ENCODE measurements at places on chromosomes 13 and 19.
A peak's percentile ranks its signal among the peaks of the same experiment; 100 is the strongest.

- no peak for DNase-seq
These were observed 2.4 kb downstream of the SLC8A2 start for GRCh38 chr19:47469363-47469700.

- no peak for DNase-seq
These were observed 487 bp downstream of the FLT1 start for GRCh38 chr13:28494504-28494777.

- DNase-seq = no peak
These were observed 127.5 kb downstream of the KLF12 start for GRCh38 chr13:74006666-74007065.

DNA sequence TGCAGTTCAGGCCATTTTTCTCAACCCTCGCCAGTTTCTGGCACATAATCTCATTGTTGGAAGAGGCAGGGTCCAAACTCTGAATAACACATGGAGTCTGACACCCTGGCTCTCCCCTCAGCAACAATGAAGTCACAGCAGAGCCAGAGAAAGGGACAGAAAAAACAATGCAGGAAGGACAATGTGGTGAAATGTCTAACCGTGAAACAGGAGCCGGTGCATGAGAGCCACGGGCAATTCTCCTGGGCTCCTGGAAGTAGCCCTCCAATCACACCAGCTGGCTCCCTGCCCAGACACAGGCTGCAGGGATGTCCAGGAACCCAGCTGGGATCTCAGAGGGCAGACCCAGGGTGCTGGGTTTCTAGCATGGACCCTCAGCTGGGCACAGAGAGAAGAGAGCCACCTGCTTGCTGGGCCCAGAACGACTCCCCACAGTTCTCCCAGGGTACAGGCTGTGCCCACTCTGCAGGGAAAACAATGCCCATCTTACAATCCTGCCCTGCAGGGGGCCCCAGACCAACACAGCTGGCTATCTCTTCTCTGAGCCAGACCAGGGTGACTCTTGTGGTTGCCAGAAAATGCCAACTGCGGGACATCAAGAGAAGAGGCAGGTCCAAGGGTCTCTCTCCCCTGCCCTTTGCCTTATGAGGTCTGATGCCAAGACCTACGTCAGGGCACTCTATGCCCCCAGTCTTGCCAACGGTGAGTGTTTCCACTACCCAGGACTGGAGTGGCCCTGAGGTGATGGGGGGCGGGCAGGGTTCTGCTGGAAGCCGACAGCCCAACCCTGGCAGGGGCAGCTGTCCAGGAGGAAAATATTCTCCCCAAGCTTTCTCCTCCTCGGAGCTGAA lies 64.5 kb downstream of the CEBPG start:
- no peak for DNase-seq

- DNase-seq = no peak
These were observed 605 bp upstream of the CDK8 start for GRCh38 chr13:26253262-26253786.

DNA sequence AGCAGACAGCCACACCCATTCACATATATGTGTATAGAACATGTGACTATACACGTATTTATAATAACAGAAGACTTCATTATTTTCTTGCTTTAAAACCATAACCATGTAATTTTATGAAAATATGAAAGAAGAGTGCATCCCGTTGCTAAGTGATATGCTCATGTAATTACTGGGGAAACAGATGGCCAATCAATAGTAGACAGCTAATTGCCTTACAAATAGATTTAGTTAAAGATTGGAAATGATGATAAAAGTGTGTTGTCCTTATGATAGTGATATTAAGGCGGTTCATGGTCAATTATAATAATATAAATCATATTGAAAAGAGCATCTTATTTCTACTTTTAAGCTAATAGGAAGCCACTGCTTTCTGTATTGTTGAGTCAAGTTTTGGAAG lies 95.9 kb downstream of the RFC3 start:
- no peak for DNase-seq

DNA sequence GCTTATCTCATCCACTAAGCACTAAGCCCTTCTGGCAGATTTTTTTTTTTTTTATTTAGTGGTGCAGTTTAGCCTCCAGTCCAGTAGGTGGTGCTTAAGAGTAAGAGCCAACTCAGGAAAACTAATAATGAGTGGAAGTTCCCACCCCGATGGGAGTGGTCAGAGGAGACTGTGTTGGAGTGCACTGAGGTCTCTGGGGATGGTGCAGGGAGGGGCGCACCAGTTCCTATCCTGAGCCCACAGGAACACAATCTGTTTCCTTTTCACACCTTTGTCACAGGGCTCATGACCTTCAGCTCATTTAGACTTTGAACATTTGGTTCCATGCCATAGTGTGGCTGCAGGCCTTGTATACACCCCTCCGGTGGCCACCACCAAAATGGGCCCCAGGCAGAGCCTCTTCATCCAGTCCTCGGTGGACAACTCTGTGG lies 367.4 kb downstream of the SPRY2 start:
- no peak for DNase-seq

- DNase-seq = no peak
These were observed 46.4 kb downstream of the N4BP2L1 start for GRCh38 chr13:32381539-32381938.

DNA sequence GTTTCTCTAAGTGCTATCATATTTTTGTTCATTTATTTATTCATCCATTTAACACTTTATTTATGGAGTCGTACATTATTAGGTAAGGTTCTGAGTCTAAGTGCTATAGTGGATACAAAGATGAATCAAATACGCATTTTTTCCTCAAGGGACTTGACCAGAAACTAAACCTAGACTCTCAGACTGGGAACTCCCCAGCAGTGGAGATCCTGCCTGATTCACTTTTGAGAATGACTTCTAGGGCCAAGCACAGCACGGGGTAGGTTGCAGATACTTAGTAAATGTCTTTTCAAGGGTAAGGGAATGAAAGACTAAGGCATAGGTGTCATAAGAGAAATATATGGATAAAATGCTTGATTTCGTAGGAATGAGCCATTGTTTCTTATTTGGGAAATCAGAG lies 7.2 kb downstream of the DNAJC15 start:
- no peak for DNase-seq

GRCh38 chr19:39277598-39277997 lies 9.4 kb downstream of the IFNL2 start:
- no peak for DNase-seq

DNA sequence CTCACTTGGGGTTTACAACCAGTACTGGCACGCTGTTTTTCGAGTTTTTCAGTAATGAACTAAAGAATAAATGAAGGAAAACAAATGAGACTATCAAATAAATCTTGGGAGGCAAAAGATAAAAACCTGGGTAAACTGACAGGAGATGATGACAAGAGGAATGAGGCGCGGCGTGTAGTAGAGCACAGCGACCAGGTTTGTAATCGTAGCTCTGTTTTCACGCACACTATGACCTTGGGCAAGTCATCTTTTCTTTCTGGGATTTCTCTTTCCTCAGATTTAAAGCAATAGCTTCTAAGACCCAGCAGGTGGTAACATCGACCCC lies 419 bp downstream of the MRPS31 start:
- no peak for DNase-seq

DNA sequence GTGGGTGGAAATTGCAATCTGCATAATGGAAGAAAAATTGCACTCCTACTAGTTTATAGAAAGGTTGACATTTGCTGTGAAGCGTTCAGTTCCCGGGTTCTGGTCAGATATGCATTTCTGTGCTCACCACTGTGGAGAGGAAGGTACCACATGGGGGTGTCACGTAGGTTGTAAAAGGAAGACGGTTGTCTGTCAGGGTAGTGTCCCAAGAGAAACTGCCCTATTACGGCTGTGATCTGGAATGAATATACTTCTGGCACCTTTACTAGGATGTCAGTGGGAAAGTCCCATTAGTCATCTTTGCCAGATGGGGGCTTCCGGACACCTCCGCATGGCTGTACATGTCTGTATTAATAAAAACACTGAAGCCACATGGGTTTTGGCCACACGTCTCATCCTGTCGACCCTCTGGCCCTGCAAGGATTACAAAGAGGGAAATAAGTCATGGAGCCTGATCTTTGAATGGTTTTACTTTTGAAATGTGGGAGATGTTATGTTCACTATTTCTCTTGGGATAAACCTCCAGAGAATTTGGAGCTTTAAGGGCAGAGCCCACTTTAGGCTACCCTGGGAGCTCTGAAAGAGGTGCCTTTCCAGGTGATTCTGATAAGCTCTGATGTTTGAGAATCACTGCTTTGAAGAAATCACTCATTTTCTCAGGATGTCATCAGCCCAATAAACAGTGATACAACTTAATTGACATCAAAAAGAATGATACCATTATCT lies 133.9 kb downstream of the AKAP11 start:
- no peak for DNase-seq

DNA sequence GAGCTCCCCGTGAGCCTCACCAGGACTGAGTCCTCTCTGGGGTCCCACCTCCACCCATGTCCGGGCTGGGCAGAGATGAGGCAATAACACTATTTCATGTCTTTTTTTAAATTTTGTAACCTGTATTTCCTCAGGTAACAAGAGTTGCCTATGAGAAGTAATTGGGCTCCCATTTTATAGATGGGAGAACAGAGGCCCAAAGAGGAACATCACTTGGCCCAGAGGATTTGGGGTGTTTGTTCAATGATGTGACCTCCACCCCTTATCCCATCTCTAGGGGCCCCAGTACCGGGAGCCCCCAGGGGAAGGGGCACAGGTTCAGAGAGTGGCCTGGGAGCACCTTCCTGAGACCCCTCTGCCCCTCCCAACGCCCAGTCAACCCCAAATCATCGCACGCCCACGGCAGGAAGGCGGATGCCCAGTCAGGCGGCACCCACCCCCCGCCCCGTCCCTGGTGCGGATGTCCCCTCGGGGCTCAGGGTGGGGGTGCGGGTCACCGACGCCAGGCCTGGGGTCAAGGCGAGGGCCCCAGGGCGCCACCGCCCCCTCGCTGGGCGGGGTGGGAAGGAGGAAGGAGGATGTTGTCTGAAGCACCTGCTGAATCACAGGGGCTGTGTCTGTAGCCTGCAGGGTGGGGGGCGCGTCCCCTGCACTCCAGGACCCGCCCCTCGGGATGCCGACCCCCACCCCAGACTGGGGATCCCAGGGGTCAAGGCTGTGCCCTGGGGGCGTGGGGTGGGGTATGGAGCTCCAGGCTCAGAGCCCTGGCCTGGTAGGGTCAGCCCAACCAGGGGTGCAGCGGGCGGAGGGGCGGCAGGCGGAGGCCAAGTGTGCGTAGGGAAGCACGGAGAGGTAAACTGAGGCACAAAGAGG lies 9.0 kb upstream of the CIRBP start:
- no peak for DNase-seq

DNA sequence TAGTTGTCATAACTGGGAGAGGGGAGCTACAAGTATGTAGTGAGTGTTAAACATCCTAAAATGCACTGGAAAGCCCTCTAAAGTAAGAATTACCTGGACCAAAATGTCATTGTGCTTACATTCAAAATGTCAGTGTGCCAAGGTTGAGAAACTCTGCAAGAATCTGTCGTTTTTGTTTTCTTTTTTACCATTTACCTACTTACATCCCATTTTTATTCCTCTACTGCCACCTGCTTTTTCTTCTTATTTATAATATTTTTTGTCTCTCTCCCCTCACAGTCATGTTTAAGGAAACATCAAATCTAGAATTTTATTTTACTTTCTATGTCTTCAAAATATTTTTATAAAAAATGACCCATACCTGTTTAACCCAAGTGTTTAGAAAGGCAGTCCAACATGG lies 226.4 kb downstream of the PCDH17 start:
- no peak for DNase-seq

- DNase-seq = no peak
These were observed 38.7 kb downstream of the KLF2 start for GRCh38 chr19:16363133-16363851.

- peak; percentile 88 for DNase-seq
These were observed 13.6 kb upstream of the ZNF14 start for GRCh38 chr19:19746286-19747213.

GRCh38 chr19:38944981-38945506 lies 14.3 kb downstream of the MRPS12 start:
- no peak for DNase-seq

GRCh38 chr13:71587817-71588216 lies 279.2 kb downstream of the DACH1 start:
- DNase-seq = no peak

GRCh38 chr13:110471833-110472162 lies 89.7 kb downstream of the RAB20 start:
- DNase-seq = no peak

GRCh38 chr13:94703721-94704314 lies 8.5 kb downstream of the SOX21 start:
- no peak for DNase-seq

GRCh38 chr19:35209646-35210045 lies 18.9 kb downstream of the FAM187B start:
- no peak for DNase-seq

- DNase-seq = no peak
These were observed 964 bp downstream of the PCDH17 start for GRCh38 chr13:57632276-57633140.

DNA sequence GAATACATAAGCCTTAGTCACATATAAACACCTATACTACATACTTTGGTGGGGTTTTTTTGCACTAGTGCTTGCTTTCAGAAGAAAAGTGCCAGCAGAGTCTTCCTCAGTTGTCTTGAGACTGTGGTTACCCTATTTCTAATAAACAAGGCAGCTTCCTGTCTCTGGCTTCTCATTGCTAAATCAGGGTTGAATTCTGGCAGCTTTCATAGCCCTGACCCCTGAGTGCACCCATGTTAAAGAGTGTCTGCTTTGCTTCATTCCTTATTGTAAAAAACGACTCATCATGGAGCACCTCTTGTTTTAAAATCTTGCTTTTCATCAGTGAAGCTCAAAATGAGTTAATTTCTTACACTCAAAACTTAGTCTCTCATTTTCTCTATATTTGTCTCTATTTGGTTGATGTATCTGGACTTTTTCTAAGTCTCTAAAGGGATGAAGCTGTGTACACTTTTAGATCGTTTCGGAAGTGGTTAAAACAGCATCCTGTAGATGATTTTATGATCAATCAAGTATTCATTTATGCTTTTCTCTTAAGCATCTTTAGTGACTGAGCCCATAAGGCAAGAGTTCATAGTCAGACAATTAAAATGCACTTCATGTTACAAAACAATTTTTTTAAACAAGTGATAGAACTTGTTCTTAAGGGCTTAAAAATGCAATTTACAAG lies 72.1 kb downstream of the KLF12 start:
- DNase-seq = no peak

DNA sequence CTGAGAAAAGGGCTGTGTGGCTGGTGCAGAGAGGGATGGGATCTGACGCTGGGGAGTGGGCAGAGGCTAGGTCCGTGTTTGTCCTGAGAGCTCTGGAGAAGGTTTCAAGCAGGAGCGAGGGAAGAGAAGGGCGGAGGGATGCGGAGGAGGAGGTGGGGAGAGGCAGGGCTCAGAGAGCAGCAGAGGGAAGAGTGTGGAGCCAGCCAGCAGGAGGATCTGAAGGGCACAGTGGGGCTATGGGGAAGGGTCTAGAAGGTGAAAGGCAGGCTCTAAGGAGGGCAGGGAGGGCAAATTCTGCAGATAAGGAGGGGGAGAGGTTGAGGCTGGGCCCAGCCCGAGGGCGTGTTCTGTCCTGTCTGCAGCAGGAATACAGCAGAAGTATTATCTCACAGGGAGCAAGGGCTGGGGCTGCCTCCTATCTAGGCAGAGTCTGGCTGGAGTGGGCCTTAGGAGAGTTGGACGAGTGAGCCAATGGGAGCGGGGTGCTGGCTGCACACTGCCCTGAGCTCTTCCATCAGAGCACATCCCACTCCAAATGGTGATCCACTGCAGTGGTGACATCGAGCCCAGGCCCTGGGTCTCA lies 6.1 kb downstream of the AP2A1 start:
- no peak for DNase-seq

GRCh38 chr19:40689339-40690049 lies 957 bp downstream of the NUMBL start:
- DNase-seq = no peak

- DNase-seq = no peak
These were observed 186.5 kb downstream of the NHLRC3 start for GRCh38 chr13:39224671-39225240.

All from vagina (tissue), 2 donors.